ENCODE measurements at places on chromosomes 5 and 9. TPM values are rescaled to one million over a fixed set of nuclear protein-coding genes. Genes with fewer than 3 reads are reported as not detected.

Gene MAML1
- 13.3 TPM for total RNA-seq

Gene CYLC2
- not detected for total RNA-seq

Gene OLFM1
- total RNA-seq, result 0.29 TPM

Gene CDH6
- total RNA-seq, result 0.29 TPM

Gene BARHL1
- not detected for total RNA-seq

Gene ISCA1
- total RNA-seq, result 21.3 TPM

Gene PCDHGA8
- total RNA-seq, result 0.86 TPM

Gene BNC2
- total RNA-seq, result 21.0 TPM

Gene WDR31
- total RNA-seq, result 2.1 TPM

Gene DNAI1
- not detected for total RNA-seq

Gene SV2C
- not detected for total RNA-seq

Gene CER1
- total RNA-seq, result not detected

Gene SPDL1
- total RNA-seq, result 17.2 TPM

Gene CARD6
- total RNA-seq, result 4.9 TPM

Gene SDHA
- total RNA-seq, result 91.8 TPM

Gene C9
- total RNA-seq, result not detected

Gene TLX3
- total RNA-seq, result not detected

Gene ZNF367
- total RNA-seq, result 2.3 TPM

Gene TRIM36
- 1.2 TPM for total RNA-seq

Gene IL31RA
- total RNA-seq, result 1.1 TPM

Gene NKD2
- total RNA-seq, result not detected

Gene NEUROG1
- not detected for total RNA-seq

Gene PCAT7
- total RNA-seq, result under 0.01 TPM

Gene LHX2
- total RNA-seq, result not detected

Gene MAP1B
- 70.0 TPM for total RNA-seq

Gene SPATA31A3
- not detected for total RNA-seq

Gene NUTM2G
- total RNA-seq, result not detected

Gene TEX10
- total RNA-seq, result 25.9 TPM

Gene PAEP
- total RNA-seq, result not detected

Gene DIAPH1
- total RNA-seq, result 46.8 TPM

Gene NME5
- total RNA-seq, result 0.86 TPM

Gene FBN2
- total RNA-seq, result 63.1 TPM

Gene FAM151B
- total RNA-seq, result 2.9 TPM

Gene GTF3C4
- 9.7 TPM for total RNA-seq
